ENCODE measurements at places on chromosomes 2 and 18.

GRCh38 chr2:45276914-45277313 is 267.7 kb upstream of the SIX2 start:
- no peak for DNase-seq

DNA sequence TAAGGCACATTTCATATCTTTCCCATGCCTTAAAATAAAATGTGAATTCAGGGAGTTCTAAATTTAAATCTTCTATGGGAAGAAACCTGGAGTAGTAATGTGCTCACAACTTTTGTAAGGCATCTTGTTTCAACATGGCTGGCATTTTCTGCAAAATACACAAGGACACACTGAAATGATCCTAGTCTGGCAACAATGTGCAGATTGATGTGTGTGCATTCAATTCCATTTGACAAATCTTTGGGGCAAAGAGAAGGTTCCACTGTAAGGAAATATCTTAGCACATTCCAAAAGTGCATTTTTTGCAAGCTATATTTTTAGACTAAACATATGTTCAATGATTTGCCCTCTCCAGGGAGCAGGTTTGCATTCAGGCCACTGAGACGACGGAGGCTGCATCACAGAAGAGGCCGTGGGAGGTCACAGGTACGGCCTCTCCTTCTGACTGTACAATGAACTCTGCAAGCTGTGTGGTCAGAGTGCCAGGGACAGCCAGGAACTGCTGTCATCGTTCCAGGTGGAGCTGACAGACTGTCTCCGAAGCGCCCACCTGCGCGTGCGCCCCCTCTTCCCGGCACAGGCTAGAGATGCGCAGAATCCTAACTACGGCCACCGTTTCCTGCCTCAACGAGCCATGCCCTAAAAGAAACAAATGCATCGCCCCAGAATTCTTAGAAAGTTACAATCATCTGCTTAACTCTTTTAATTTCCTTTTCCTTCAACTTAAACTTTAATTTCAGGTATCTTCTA is 149.2 kb upstream of the POU3F3 start:
- no peak for DNase-seq

GRCh38 chr18:41170346-41170745 is 784.7 kb upstream of the PIK3C3 start:
- no peak for DNase-seq

- peak; percentile 38 for DNase-seq
Observed at GRCh38 chr18:75131381-75132000, 77.4 kb downstream of the PTGR3 start.

- DNase-seq: no peak
Observed at GRCh38 chr2:80365762-80366161, 61.2 kb upstream of the LRRTM1 start.

- no peak for DNase-seq
Observed at GRCh38 chr2:237566401-237567235, at the start of gene PRLH. TSS of gene PRLH (plus strand) at chr2:237566574. CDS start at chr2:237566574, 0 bp downstream.

DNA sequence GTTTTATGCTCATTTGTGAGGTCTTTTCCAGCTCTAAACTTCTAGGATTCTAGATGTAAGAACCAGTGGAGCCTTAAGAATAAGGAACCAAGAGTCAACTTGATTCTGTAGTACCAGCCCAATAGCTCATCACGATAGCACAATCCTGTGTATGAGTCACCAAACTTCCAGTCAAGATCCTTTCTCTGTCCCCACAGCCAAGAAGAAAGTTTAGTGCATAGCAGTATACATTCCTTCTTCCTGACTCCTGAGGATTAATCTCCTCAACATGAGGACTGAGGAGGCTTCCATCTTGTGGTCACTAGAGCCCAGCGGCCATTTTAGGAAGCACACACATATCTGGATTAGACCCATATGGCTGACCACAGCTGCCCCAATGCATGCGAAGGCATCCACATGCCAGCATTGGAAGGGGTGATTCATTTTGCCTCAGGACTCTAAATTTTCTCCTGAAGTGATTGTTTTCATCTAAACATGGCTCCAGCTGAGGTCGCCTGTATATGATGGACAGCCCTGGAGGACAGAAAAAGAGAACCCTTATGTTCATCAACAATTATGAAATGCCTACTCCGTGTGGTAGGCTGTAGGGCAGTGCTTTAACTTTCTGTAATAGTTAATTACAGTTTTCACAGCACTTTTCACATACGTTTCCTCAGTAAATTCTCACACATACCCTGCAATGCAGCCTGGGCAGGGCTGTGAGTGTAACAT is 53.5 kb downstream of the RASGRP3 start:
- DNase-seq: peak; percentile 97

DNA sequence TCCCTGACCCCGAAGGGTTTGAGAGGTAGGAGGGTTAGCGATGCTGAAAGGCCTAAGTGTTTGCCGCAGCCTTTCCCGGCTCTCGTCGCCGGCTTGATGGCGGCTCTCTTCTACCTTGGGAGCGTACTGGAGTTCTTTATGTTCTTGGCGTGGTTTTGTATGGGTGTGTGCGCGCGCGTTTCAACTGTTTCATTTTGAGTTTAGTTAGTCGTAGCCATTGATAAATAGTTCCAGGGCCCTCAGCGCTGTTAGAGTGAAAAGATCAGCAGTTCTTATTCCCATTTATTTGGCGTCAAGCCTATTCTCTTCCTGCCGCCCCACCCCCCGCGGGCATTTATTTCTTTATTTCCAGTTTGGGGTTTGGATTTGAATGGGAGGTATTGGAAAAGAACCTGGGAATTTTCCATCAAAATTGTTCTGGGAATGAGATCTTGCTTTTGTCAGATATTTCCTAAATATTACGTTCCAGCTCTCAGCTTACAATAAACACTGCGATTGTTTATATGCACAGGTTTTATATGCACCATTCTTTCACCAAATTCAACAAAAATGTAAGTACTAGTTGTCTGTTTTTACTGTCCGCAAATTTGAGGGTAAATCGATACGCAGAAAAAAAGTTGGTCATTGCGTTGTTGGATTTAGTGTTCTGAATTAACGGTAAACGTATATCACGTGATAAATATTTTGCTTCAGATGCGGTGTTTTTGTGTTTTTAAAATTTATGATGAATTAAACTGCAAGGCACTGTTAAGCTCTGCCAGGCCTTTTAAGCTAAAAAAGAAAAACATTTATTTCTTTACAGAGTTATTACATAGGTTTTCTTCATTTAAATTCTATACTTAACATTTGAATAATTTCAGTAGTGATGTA is 954 bp downstream of the CCNT2 start:
- no peak for DNase-seq

DNA sequence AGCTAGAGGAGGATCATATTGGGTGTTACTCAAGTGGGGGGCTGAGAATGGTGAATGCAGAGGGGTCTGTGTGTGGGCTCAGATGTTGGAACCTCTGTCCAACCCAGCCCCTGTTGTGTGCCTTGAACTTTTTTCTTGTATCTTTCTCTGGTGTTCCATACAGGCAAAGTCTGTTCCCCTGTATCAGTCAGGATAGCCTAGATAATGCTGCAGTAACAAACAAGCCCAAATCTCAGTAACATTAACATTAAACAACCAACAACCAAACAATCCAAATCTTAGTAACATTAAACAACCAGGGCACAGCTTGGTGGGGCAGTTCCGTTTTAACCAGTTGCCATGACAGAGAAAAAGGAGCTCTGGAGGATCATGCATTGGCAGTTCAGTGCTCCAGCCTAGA is 103.7 kb downstream of the CTIF start:
- DNase-seq: no peak

DNA sequence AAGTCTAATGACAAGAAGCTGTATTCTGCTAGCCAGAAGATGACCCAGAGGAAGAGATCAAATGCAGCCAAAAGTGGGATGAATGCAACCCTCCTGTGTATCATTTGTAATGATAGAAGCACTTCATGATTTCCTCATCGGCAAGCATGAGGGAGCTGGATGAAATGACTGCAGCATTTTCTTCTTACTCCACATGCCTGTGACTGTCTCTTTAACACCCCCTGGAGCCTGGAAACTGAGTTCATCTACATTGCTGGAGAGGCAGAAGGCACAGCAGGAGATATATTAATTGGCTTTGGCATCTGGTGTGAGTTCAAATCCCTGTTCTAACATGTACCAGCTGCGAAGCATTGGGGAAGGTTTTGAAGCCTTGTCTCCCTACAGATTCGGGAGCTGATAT is 37.7 kb downstream of the ID2 start:
- peak; percentile 10 for DNase-seq

- DNase-seq: no peak
Observed at GRCh38 chr2:155692106-155692505, 640.4 kb downstream of the NR4A2 start.

Measured in foreskin fibroblast (primary cell).